ENCODE measurements at places on chromosomes 3 and 15. TPM values are rescaled to one million over a fixed set of nuclear protein-coding genes. Genes with fewer than 3 reads are reported as not detected.

DNA sequence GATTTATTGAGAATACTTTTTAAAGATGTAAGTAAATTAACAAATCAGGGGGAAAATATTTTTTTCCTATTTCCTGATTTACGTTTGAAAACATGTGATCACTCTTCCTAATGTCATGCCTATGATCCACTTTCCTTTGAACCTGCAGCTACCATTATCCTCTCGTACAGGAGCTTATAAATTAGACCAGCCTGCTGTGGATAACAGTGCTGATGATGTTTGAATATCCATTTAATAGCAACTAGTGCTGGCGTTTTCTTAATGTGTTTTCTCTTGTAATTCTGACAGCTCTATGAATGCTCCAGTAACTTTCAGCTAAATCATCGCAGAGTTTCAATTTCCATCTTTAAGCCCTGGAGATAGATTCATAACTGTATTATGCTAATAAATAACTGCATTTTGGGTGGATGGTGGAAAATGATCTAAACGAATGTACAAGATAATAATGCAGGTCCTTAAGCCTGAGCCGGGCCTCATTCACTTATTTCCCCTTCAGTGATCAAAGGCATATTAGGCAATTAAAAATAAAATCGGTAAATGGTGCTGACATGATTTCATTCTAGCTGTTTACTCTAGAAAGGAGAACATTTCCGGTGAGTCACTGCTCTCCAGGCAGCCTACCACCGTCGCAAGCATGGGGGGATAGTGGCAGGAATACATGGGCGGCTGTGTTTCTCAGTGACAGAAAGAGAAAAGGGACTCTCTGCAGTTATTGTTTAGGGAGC, 58.5 kb upstream of the SLC24A5 start:
- H3K36me3 ChIP-seq, result no peaks in the 10 kb centered on the region
- H3K4me3 ChIP-seq, result no peak overlapping the region
- H3K27ac ChIP-seq, result no peak overlapping the region
- H3K4me1 ChIP-seq, result no peaks in the 10 kb centered on the region
- H3K27me3 ChIP-seq, result no peaks in the 10 kb centered on the region
- DNase-seq, result no peak

- H3K36me3 ChIP-seq, result no peaks in the 10 kb centered on the region
- no peaks in the 10 kb centered on the region for H3K27me3 ChIP-seq
- no peak for DNase-seq
- H3K4me3 ChIP-seq, result no peak overlapping the region
Measured at GRCh38 chr3:124620600-124621063, 109.6 kb upstream of the UMPS start.

XCR1 gene
- total RNA-seq, result 0.07 TPM

DNA sequence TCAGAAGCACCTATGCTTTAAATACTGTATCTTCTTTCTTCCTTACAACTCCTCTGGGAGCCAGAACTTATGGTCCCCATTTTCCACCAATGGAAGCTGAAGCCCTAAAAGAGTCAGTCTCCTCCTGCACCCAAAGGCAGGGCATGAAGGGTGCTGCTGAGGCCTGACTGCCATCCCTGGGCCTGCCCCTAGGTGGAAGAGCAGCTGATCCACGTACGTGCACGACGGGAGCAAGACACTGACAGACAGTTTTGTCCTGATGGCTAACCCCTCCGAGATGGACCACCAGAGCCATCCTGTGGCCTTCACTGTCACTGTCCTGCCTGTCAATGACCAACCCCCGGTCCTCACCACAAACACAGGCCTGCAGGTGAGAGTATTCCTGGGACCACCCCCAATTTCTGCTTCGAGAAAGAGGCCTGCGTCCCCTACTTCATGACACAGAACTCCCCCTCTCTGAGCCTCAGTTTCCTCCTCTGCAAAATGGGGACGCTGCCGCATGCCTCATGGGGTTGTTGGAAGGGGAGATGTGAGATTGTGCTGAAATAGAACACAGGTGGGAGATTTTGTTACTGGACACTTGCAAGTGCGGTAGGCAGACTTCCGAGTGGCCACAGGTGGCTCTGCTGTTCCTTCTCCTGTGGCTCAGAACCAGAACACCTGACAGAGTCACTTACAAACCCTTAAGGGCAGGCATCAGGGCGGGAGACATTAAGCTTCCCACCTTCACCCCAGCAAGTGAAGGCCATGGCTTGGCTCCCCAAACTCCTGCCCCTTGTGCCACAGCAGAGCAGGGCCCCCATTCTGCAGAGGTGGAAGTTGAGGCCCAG, 175.4 kb downstream of the TBC1D2B start:
- no peak for DNase-seq
- H3K27me3 ChIP-seq, result no peaks in the 10 kb centered on the region
- no peaks in the 10 kb centered on the region for H3K4me1 ChIP-seq
- no peak overlapping the region for H3K4me3 ChIP-seq

CFAP92 gene
- total RNA-seq, result not detected

GRCh38 chr3:116342499-116342898, 102.8 kb downstream of the LSAMP start:
- H3K36me3 ChIP-seq, result no peaks in the 10 kb centered on the region
- H3K4me1 ChIP-seq, result no peaks in the 10 kb centered on the region
- no peak overlapping the region for H3K4me3 ChIP-seq

All from uterus (tissue), 4 donors.